Activated B cell treated with CpG ODN at 0.5 μM for 24 hours (primary cell): ENCODE measurements at places on chromosomes 6 and 20. TPM values are rescaled to one million over a fixed set of nuclear protein-coding genes. Genes with fewer than 3 reads are reported as not detected.
A peak's percentile ranks its signal among the peaks of the same experiment; 100 is the strongest.

DNA sequence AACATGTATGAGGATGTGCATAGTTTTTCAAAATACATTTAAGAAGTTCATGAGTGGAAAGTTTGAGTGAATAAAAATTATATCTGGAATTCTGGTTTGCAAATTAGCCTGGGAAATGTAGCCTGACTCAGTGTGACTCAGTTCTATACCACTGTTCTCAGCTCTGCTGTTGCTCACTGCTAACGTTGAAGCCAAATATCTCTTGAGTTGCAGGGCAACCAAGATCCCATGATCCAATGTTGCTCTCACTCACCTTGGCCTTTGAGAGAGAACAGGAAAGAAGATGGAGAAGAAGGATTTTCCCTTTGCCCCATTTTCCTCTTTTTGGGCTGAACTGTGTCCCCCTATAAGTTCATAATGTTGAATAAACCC, 28.9 kb downstream of the PSMB9 start:
- DNase-seq = no peak

DNA sequence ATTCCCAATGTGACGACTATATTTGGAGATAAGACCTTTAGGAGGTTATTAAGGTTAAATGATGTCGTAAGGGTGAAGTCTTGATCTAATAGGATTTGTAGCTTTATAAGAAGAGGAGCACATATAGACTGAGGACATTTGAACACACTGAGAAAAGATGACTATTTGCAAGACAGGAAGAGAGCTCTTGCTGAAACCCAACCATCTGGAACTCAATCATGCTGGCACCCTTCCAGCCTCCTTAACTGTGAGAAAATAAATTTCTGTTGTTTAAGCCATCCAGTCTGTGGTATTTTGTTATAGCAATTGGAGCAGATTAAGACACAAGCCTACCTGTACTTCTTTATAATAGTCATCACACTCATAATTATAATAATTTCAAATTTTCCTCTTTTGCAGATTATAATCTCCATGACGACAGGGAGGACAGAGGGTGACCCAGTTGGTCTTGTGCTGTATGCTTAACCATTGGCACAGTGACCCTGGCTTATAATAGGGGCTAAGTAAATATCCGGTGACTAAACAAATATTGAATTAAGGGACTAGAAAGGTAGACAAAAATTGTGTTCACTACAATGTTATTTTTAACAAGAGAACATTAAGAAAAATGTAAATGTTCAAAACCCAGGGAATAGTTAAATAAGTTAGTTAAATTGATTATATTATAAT, 206.4 kb upstream of the HDDC2 start:
- DNase-seq = no peak

GRCh38 chr20:37841971-37842370, 61.0 kb upstream of the VSTM2L start:
- no peak for DNase-seq

GRCh38 chr6:97401533-97401932, 118.5 kb upstream of the MMS22L start:
- DNase-seq = no peak

GRCh38 chr20:19969507-19970255, 47.5 kb upstream of the NAA20 start:
- no peak for DNase-seq

DNA sequence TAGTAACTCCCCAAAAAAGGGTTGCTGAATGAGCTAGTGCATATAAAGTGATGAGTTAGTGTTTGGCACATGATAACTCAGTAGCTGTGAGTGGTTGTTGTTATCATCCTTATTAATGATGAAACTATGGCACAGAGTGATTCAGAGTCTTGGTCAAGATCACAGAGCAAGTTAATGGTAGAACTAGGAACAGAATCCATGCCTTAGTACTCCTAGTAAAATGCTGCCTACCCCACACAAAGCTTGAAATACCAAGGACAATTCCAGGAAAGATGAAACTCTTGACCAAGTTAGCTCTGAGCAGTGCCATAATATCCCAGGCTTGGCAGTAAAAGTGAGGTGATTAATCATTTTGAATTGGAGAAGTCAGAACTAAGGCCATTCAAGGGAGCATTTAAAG, 109.1 kb upstream of the ENPP5 start:
- DNase-seq = no peak

- no peak for DNase-seq
Observed at GRCh38 chr6:70131528-70131927, 171.4 kb downstream of the COL9A1 start.

DNA sequence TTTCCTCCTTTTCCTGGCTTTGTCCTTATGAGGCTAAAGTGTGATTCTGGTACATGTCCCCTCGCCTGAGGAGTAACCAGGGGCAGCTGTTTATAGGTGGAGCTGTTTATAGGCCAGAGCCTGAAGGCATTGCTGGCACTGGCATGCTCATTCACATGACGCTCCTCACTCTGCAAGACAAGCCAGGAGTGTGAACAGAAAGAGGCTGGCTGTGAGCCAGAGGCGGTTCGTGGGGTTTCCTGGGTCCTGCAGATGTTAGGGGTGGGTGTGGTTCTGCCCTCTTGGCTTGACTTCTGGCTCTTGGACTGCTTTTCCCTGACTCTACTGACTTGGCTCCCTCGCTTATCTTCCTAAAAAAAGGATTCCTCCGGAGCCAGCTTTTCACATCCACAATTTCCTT, 12.8 kb upstream of the MDFI start:
- no peak for DNase-seq

- DNase-seq = no peak
Observed at GRCh38 chr20:32216179-32217142, 8.8 kb downstream of the POFUT1 start.

- no peak for DNase-seq
Observed at GRCh38 chr6:168834801-168835200, 393.8 kb downstream of the SMOC2 start.

- no peak for DNase-seq
Observed at GRCh38 chr20:47141350-47141921, 215.1 kb downstream of the ZMYND8 start.

DNA sequence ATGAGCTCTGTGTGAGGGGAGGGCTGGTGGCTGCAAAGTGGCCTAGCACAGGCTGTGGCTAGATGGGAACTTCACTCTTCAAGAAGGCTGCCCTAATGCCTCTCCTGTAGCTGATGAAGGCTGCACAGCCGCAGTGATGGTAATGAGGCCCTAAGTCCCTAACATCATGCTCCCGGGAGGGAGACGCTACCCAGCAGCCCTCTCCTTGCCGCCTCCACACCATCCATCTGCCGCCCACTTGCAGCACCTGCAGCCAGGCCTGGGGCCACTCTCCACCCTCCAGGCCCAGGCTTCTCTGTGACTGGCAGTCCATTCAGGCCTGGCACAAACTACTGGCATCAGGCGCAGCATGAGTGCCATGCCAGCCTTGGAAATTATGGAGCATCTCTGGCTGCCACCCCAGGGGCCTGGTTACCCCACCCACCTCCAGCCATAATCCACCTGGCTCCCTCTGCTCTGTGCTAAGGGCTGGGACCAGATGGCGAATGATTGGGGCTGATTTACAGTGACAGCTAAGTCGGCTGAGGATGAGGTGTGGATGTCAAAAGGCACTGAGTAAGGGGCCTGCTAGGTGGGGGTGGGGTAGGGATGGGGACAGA, 284.2 kb downstream of the LRFN2 start:
- no peak for DNase-seq

- no peak for DNase-seq
Observed at GRCh38 chr6:158816803-158817727, 2.1 kb downstream of the EZR start.

GRCh38 chr20:61974357-61974665, 91.4 kb downstream of the TAF4 start:
- no peak for DNase-seq

GRCh38 chr6:41021832-41022231, 17.2 kb downstream of the UNC5CL start:
- DNase-seq = no peak

DNA sequence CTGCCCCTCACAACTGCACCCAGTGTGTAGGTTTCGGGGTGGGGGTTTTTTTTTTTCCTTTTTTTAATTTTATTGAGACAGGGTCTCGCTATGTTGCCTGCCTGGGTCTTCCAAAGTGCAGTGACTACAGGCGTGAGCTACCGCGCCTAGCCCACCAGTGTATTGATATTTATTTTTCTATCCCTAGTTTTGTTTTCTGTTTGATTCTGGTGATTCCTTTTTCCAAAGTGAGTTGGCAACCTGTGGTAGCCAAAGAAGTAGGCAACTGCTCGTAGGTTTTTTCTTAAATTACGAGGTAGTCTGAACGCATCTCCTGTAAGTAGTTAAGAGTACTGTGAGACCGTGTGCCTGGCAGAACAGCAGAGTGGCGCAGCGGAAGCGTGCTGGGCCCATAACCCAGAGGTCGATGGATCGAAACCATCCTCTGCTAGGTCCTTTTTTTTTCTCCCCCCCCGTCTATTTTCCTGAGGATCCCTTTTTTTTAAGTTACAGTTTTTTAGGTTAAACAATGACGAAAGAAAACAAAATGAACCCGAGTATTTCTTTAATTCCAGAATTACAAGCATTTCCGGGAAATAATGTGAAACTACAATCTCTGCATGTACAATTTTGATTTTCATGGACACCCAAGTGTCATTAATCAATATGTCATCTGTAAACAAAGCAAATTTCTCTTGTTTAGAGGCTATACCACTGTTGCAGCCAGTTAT, 78.7 kb upstream of the BTN3A2 start:
- DNase-seq = peak; percentile 55

GRCh38 chr20:33309631-33310030, 26.6 kb downstream of the BPIFB1 start:
- no peak for DNase-seq

DNA sequence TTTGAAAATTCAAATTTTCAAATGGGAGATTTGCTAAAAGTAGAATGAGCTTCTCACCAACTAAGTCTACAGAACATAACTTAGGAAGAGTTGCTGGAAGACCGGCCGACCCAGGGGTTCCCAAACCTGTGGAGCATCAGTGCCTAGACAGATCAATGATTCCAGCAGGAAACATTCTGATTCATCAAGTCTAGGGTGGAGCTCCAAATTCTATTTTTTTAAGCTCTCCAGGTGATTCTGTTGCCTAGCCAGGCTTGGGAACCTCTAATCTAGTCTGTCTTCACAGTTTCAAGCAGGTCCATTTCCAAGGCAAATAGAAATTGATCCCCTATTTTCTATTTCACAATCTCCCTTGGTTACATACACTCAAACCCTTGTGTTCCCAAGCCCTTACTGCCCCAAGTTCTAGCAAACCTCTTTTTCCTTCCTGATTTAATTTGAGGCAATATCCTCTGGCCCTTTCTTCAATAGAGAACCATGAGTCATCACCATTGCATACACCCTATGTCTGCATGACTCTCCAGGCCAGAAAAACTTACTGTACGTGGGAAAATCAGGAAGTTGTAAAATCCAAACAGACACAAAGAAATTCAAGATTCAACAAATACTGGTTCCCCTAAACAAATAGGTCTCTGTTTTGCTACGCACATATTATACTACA, 8.9 kb downstream of the ATXN1 start:
- no peak for DNase-seq

DNA sequence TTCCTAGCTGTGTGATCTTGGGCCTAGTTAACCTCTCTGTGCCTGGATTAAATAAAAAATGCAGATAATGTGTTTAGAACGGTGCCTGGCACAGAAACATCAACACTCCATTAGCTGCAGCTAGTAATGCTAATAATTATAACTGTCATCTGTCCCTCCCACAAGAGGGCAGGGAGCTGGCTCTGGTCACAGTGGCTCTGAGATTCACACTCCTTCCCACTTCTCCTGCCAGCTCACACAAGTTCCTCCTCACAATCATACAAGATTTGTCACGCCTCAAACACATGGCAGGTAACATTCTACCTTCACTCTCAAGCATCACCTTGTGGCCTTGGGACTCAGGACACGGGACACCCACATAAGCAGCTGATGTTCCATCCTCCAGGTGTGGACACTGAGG, 2.4 kb downstream of the ADA start:
- DNase-seq = no peak

- DNase-seq = no peak
Observed at GRCh38 chr6:157427969-157428368, 47.0 kb downstream of the ZDHHC14 start.

DNA sequence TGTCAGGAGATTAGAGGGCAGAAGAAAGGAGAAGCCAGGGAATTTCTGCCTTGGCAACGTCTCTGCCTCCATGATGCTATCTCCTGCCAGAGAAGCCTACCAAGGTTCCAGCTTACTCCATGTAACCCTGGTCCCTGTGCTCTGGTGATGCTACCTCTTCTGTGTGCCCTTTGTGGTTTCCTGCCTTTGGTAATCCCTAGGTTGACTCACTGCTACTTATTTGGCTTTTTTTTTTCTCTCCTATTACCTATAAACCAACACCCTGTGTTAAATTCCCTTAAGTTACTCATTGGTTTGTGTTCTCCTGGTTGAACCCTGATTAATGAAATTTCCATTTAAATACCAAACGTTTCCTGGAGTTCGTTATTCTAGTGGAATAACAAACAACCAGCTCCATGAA, 527.8 kb upstream of the FLRT3 start:
- DNase-seq = no peak

DNA sequence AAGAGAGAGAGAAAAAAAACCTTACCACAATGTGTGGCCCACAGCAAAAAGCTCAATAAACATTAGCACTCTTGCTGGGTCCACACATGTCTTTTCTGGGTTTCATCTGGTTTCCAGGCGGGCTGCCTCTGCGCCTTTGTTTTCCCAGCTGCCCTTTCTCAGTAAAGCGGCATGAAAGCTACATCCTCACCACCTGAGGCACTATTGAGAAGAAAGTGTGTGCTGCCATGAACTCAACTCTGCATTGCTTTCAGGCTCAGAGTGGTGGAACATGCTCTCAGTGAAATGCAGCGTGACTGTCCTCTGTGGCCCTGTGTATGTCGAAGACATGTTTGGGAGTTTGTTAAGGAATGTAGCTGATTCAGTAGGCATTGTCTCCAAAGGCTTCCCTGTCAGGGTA, 102.3 kb downstream of the LYRM2 start:
- DNase-seq = no peak

GRCh38 chr6:167550941-167551627, 226.2 kb downstream of the TTLL2 start:
- DNase-seq = no peak

GRCh38 chr6:31663961-31664789, 622 bp downstream of the GPANK1 start:
- DNase-seq = no peak

DNA sequence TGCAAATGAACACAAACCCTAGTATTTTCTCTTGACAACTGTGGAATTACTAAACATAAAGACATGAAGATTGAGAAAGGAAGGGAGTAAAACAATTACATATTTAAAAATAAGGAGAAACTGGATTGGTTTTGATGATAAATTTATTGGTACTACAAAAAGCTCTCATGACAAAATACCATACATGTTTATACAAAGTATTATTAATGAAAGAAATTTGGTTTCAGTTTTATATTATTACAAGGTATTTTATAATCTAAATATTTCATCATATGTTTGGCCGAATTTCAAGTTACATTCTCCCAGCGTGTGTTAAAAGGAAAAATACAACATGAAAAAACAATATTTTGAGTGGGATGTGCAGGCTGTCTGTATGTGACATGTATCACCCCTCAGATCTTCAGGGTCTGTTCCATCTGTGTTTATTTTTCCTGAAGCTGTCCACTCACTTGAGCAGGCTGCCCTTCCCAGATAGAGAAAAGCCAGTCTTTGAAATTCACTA, 568.4 kb downstream of the NKAIN2 start:
- no peak for DNase-seq

Gene TFAP2D
- not detected in 2 replicates for total RNA-seq

Gene UNC5CL
- total RNA-seq = 1.7 and 2.2 TPM in 2 replicates

Gene GABRR1
- not detected in 2 replicates for total RNA-seq

Gene LCA5
- 0.17 and 0.18 TPM in 2 replicates for total RNA-seq

Gene FABP7
- total RNA-seq = not detected in 2 replicates

Gene TXLNB
- total RNA-seq = 1.9 and 2.4 TPM in 2 replicates

Gene SLC35B3
- total RNA-seq = 12.9 and 13.3 TPM in 2 replicates

Gene SIRPB1
- 1.1 and 1.4 TPM in 2 replicates for total RNA-seq
